NCI-H510A (cell line): ENCODE measurements at places on chromosomes 16 and 17.

GRCh38 chr17:73803964-73804435 is 159.8 kb upstream of the SDK2 start:
- DNase-seq: peak; percentile 88

DNA sequence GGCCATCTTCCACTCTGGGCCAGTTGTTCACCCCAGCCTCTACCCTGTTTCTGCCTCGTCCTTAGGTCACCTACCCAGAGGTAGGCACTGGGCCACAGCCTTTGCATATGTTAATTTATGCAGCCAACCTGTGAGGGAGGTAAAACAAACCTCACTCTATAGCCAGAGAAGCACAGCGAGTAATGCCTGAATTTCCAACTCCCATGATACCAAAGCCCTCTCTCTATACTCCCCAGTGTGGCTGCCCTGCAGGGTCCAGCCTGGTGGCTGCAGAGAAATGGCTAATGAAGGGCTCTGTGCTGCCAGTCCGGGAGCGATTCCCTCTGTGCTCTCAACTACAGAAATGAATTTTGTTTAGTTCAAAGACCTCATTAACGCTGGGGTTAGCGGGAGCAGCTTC is 397.0 kb upstream of the CCL2 start:
- no peak for DNase-seq

GRCh38 chr17:68707031-68707430 is 105.9 kb upstream of the FAM20A start:
- no peak for DNase-seq

DNA sequence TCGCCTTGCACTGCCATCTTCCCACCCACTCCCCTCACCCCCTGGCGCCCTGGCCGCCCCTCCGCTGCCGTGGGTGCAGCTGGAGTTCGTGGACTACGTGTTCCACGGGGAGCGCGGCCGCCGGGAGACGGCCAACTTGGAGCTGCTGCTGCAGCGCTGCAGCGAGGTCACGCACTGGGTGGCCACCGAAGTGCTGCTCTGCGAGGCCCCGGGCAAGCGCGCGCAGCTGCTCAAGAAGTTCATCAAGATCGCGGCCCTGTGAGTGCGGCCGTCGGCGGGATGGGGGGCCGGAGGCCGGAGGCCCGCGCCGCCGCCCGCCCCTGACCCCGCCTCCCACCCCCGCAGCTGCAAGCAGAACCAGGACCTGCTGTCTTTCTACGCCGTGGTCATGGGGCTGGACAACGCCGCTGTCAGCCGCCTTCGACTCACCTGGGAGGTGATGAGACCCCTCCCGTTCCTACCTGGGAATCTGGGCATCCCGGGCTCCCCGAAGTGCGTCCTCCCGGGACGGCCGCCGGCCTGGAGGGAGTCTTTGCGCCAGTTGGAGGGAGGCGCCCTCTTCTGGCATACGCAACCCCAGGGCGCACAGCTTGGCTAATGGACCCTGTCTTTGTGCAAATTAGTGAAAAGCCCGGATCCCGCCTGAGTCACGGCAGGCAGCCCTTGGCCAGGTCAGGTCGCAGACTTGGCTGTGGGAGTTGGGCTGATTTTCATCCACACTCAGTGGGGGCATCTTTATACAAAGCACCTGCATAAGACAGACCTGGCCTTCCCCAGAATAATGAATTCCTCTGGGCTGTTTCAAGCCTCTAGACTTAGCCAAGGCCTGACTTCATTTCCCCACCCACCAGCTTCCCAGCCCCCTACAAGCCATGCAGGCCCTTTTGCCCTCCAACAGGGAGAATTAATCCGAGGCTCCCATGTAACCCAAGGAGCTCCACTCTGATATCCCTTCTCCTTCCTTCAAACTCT is 14.3 kb downstream of the RAPGEFL1 start:
- DNase-seq: peak; percentile 41

GRCh38 chr17:48586355-48587258 is 3.4 kb downstream of the HOXB3 start:
- DNase-seq: peak; percentile 31

GRCh38 chr16:31129568-31130335 is 5.8 kb downstream of the PRSS8 start:
- no peak for DNase-seq

GRCh38 chr16:85387171-85387507 is 226.0 kb upstream of the GSE1 start:
- no peak for DNase-seq
